Activated CD4-positive, alpha-beta T cell treated with anti-CD3 and anti-CD28 coated beads for 24 hours (primary cell): ENCODE measurements at places on chromosomes 13 and 19.

DNA sequence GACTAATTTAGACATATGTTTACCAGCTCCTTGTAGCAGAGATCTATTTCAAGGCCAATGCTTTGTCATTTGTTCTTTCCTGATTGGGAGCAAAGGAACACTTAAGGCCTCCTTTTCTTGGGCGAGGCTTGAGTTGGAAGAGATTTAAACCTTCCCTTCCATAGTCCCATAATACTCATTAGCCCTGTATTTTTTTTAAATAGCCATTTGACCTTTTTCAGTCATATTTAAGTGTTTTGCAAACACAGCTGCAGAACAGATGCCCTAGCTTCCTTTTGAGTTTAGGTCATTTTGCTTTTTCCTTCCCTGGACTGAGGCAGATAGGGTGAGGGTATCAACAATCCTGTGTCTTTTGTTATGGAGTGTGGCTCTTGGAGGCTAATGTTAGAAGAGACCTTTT is 198.3 kb downstream of the NBEA start:
- no peak for DNase-seq

DNA sequence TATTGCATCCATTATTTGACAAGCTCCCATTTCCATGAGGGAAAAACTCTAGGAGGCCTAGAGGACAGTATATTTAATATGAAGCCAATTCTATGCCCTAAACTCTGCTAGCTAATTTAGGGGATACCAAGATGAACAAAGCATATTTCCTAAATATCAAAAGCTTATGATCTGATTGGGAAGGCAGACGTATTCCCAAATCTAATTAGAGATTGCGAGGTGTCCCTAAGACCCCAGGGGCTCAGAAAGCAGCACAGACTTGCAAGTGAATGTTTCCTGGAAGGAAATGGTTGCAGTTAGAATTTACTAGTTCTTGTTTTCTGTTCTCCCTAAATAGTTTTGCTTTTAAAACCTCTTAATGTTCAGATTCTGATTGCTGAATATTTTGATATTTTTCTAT is 30.7 kb downstream of the NDFIP2 start:
- DNase-seq = no peak

DNA sequence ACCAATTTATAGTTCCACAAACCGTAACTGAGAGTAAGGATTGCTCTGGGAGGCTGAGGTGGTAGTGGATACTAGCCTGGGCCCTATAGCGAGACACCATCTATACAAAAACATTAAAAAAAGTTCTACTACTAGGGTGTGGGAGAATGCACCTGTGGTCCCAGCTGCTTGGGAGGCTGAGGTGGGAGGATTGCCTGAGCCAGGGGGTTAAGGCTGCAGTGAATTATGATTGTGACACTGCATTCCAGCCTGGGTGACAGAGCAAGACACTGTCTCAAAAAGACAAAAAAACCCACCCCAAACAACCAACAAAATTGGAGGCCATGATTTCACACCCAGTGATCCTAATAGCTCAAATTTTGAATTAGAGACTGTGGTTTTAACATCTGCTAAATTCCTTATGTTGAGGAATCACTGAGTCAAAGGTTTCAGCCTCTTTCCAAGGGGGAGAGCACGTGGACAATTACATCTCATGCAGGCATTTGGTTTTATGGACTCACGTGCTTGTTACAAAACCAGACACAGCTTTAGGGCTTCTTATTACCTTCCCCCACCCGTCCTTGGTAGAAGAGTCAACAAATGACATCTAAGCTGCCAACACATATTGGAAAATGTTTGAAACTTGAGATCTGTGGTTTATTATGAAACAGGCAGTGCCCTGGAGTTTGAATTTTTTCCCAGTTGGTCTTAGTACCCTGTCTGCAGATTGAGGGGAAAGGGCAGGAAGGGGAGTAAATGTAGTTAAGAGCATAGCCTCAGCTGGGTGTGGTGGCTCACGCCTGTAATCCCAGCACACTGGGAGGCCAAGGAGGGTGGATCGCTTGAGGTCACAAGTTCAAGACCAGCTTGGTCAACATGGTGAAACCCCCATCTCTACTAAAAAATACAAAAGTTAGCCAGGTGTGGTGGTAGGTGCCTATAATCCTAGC is 18.5 kb downstream of the CYP2A6 start:
- no peak for DNase-seq

GRCh38 chr19:48196321-48196763 is 25.9 kb downstream of the ZSWIM9 start:
- DNase-seq = no peak

GRCh38 chr13:103022336-103022735 is 43.9 kb downstream of the SLC10A2 start:
- DNase-seq = no peak

DNA sequence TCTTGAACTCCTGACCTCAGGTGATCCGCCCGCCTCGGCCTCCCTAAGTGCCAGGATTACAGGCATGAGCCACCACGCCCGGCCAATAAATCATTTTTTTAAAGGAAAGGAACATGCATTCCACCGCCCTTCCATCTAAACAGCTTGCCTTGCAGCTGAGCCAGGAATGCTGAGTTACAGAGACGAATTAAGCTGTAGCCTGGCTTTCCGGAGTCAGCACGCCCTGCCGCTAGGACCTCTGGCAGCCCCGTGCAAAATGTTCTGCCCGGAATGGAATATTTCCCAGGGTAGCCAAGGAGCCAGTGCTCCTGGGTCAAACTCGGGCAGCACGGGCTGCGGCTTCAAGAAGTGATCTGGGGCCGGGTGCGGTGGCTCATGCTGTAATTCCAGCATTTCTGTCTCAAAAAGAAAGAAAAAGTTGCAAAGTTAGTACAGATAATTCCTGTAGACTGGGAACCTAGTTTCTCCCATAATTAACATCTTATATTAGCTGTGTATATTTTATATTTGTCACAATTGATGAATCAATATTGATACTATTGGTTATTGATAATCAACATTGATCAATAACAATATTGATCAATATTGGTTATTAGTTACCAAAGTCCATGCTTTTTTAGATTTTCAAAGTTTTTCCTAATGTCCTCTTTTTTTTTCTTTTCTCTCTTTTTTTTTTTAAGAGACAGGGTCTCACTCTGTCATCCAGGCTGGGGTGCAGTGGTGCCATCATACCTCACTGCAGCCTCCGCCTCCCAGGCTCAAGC is 19.2 kb downstream of the ATCAY start:
- DNase-seq = no peak
